ENCODE measurements at places on chromosomes 5 and 9.

DNA sequence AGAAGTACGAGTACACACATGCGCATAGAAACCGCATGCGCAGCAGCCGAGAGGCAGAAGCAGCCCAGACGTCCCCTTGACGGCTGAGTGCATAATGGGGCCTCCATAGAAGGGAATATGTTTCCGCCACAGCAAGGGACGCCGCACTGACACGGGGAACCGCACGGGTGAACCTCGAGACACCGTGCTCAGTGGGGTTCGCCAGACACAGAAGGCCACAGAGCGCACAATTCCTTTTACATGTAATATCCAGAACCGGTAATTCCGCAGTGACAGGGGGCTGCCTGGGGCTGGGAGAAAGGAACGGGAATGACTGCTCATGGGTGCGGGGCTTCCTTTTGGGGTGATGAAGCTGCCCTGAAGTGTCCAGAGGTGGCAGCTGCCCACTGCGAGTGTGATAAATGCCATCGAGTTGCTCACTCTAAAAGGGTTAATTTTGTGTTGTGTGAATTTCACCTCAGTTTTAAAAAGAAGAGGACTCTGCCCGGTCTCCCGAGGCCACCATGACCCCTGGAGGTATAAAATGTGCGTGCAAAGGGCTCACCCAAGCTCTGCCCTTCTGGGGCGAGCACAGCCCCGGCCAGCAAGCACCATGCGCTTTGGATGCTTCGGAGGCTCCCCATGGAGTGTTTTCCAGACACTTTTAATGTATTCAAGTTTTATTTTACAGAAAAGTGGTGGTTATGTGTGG lies 29.7 kb downstream of the MRPL36 start:
- no peak for DNase-seq

DNA sequence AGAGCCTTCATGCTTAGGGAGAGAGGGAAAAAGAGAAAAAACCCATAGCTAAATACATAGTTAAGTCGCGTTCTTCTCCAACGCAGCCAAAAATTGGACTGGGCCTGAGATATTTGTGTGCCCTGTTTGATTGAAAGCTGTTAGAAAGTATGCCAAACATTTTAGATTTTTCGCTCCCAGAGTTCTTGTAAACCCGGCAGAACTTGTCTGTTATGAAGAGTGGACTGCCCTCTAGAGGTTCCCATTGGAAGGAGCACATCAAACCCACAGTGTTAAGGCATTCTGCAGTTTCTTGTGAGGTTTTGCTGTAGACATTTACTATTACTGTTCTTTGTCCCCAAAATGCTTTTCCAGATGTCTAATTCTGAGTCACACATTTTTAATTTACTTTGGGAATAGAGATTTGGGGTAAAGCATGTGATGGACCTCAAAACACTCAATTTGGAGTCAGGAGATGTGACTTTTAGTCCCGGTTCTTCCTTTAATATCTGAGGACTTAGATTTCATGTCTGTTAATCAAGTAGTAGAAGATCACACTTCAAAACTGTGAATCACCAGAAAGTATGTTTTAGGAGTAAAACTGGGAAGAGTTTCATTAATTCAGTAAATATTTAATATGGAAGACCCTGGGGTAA lies 96.6 kb downstream of the PCSK1 start:
- DNase-seq = no peak

DNA sequence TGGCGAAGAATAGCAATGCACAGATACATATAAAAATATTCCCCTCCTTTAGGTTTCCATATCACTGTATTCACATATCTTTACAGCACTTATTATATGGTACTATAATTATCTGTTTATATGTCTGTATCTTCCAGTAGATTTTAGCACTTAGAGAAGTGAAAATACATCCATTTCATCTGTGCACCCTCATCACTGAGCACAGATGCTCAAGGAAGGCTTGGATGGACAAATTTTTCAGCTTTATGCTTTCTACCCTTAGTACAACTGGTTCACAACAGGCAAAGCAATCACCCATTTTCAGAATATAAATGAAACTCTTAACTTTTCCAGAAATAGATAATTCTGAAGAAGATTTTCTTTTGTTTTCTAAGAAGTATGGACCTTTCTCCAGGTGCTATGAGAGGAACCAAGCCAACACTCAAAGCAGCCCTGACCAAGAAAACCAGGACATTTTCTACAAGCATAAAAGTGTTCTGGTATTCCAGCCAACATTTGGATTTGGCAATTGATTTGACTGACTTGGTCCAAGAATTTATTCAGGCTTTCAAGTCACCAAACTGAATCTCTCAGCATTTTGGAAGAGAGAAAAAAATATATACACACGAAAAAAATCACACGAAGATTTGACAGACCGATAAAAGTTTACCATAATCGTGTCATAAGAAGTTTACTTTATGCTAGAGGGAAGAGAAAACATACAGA lies 170.2 kb upstream of the CD180 start:
- no peak for DNase-seq

DNA sequence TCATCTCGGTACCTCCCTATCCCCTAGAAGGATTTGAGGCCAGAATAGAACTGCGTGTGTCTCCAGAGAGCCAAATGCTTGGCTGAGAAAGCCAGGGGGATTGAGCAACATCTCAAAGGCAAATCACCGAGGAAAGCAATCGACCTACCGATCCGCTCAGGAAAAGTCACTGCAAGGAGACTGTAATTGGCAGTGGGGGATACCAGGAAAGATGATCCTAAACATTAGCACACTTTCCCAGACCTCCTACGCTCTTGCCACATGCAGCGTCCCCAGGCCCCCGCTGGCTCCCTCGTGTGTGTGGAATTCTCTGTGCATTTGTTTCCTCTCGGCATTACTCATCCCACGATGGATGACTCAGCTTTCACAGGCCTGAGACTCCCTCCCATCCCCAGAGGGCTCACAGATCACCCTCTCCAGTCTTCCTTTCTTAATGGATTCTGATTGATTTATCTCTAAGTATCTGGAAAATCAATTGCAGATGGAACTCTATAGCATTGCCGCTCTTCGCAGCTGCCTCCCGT lies 82.2 kb upstream of the ICE1 start:
- no peak for DNase-seq

- DNase-seq = no peak
Measured at GRCh38 chr9:89896806-89897340, 292.1 kb downstream of the GADD45G start.
